ENCODE measurements at places on chromosomes 16 and 17.

DNA sequence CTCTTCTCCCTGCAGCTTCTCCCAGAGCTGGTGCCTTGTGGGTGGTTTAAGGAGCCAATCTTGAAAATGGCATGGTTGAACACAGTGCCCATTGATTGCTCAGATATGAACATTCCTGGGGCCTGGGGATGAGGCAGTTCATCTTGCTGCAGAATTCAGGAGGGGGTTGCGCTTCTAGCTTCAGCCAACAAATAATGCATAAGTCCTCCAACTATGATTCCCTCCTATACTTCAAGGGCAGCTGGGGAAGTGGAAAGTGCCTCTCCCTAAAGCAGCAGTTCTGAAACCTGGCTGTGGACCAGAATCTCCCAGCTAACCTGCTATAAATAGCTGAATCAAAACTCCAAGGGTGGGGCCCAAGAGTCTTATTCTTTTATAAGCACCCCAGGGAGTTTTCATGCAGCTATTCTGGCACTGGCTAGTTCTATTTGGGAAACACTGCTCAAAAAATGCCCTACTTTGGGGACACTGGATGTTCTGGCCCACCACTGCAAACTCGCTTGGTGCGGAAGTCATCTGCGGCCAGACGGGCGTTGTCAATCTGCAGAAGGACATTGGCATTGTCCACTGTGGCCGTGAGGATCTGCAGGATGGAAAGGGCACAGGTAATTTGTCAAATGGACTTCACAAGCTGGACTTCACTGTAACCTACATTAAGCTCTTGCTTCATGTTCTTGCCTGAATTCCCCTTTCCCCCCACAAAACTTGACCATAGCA is 130.3 kb downstream of the CCDC144A start:
- no peak for DNase-seq

DNA sequence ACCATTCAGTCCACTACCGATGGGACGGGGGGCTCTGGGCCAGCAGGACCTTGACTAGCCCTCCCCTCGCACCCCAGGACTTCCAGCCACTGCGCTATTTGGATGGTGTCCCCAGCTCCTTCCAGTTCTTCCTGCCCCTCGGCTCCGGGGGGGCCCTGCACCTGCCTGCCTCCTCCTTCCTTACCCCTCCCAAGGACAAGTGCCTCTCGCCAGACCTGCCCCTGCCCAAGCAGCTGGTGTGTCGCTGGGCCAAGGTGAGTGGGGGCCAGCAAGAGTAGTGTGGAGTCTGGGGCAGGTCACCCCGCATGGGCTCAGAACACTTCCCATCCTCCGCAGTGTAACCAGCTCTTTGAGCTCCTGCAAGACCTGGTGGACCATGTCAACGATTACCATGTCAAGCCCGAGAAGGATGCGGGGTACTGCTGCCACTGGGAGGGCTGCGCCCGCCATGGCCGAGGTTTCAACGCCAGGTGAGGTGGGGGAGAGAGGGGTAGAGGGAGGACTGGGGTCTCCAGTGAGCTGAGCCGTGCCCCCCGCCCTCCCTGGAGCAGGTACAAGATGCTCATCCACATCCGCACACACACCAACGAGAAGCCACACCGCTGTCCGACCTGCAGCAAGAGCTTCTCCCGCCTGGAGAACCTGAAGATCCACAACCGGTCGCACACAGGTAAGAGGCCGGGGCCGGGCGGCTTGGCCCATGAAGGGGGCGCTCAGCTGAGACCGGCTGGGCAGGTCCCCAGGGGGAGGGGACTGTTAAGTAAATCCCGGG is 16.2 kb downstream of the PAM16 start:
- DNase-seq = no peak

GRCh38 chr16:30775392-30776188 is 11.4 kb downstream of the ZNF629 start:
- peak; percentile 60 for DNase-seq

DNA sequence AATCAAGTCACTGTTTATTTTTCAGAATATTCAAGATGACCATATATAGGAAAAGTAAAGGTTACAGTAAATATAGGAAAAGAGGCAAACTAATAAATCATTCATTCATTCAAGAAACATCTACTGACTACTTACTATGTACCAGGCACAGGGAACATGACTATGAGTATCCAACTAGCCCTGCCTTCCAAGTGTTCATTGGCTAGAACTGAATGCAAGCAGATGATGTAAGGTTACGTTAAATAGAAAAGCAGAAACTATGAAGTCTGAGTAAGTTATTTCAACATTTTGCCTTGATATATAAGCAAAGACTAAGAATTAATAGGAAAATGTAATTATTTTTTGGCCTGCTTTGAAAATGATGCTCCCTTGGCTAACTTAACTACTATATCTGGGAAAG is 36.7 kb downstream of the SPAG9 start:
- DNase-seq = no peak

DNA sequence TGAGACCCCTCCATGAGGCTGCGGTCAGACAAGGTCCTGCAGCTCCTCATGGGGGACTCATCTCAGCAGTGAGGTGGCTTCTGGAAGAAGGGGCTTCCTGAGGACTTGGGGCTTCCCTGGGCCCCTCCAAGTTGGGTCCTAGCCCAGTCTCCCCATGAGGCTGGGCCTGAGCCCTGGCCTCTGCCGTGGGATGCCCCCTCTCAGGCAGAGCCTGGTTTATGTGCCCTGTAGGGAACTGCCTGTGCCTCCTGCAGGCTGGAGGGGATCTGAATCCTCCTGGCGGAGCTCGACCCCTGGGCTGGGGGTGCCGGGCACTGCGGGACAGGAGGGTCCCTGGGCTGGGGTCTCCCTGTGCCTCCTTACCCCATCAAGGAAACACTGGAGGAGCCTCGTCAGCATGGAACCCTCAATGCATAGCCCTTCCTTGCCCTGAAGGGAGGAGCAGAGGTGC is 45.8 kb downstream of the TNFRSF13B start:
- no peak for DNase-seq

DNA sequence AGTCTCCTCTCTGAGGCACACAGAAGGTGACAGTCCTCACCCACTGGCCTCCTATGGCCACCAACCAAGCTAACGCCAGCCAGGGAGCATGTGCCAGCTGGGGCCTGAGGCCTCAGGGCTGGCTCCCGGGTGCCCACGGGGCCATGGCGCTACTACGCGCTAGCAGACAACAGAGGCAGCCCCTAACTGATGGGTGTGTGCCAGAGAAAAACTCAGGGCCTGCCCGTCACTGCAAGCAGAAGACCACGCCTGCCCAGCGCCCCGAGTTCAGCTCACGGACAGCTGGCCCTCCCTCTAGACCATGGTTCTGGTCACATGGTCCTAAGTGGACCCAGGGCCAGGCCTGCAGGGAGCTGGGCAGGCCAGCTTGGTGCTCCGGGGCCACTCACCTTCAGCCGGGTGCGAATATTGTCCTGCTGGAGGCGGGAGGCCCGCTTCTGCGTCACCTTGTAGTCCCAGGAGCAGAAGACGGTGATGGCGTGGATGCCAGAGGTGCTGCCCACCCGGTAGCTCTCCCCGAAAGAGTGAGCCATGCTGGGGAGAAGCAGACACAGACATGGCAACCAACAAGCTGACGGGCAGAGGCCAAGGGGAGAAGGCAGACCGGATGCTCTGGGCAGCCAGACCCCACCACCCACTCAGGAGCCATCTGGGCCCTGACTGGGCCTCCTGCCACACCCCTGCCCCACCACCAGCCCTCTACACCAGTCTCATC is 6.2 kb downstream of the TMC6 start:
- DNase-seq = no peak

GRCh38 chr17:1398931-1399678 is 917 bp downstream of the YWHAE start:
- DNase-seq = no peak

DNA sequence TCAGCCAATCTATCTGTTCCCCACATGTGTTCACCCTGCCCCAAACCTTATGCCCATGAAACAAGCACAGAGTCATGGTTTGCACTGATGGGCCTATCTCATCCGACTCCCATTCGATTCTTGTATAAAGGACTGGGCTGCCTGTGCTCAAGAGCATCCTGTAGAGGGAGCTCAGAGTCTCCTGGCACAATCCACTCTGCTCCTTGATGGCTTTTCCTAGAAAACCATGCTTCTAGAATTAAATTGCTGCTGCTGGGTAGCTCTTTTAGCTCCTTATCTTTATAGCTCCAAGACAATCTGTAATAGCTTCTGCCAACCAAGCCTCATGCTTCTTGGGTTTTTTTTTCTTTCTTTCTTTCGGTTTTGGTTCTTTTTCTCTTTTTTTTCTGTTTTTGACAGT is 9.7 kb downstream of the ZNF19 start:
- no peak for DNase-seq

DNA sequence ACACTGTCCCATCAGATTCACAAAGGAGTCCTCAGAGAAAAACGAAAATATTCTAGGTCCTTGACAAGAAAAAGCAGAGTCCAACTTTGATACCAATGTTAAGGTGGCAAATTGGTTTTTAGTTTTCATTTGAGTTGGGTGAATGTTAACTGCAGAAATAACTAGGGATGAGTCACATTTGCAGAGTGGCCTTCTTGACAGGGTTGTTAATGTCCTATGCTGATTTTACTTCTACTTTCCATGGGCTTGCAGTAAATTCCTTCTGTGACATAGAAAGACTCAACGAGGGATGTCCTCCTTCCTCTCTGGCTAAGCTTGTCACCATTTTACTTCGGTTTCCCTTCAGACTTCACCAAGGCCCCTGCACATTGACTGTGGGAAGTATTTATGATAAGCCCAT is 47.2 kb upstream of the ICAM2 start:
- DNase-seq = no peak

GRCh38 chr17:50631908-50632571 is 2.6 kb upstream of the ABCC3 start:
- no peak for DNase-seq

DNA sequence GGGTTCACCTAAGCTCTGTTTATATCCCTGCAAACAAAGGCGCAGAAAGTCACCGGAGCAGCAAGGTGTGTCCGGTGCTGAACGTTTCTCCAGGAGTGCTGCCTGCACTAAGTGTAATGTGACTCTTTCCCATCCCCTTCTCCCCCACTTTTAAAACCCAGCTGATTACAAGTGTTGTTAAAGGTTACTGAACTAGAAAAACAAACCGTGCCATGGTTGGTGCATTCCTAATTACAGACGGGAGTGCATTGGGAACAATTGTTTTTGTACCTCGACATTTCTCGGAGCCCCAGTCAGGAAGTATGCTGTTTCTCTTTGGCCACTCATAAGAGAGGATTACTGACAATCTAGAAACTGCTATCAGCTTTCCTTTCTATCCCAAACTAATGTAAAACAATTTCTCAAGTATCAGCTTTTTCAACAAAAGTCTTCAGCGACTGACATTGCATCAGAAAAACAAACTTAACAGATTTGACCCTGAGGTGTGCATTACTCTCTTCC is 441.0 kb upstream of the SALL1 start:
- peak; percentile 85 for DNase-seq

- DNase-seq = no peak
Measured at GRCh38 chr16:64153718-64154117, 968.1 kb downstream of the CDH11 start.

GRCh38 chr16:64162613-64163375 is 959.1 kb downstream of the CDH11 start:
- DNase-seq = no peak

DNA sequence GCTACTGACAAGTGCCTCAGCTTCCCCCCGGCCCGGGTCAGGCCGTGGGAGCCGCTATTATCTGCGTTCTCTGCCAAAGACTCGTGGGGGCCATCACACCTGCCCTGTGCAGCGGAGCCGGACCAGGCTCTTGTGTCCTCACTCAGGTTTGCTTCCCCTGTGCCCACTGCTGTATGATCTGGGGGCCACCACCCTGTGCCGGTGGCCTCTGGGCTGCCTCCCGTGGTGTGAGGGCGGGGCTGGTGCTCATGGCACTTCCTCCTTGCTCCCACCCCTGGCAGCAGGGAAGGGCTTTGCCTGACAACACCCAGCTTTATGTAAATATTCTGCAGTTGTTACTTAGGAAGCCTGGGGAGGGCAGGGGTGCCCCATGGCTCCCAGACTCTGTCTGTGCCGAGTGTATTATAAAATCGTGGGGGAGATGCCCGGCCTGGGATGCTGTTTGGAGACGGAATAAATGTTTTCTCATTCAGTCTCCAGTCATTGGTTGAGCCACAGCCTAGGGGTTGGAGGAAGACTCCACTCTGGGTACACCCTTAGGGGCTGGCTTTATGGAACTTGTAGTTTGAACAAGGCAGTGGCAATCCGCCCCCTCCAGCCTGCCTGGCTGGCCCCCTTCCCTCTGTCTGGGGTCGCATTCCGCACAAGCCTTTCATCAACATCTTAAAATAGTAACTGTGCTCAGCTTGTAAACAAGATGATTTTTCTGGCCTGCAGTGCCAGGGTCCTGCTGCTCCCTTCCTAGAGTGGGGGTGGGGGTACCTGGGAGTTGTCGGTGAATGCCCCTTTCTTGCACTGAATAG is 4.1 kb downstream of the SYNGR2 start:
- DNase-seq = no peak

- no peak for DNase-seq
Measured at GRCh38 chr16:50547340-50548124, 664 bp upstream of the NKD1 start.

DNA sequence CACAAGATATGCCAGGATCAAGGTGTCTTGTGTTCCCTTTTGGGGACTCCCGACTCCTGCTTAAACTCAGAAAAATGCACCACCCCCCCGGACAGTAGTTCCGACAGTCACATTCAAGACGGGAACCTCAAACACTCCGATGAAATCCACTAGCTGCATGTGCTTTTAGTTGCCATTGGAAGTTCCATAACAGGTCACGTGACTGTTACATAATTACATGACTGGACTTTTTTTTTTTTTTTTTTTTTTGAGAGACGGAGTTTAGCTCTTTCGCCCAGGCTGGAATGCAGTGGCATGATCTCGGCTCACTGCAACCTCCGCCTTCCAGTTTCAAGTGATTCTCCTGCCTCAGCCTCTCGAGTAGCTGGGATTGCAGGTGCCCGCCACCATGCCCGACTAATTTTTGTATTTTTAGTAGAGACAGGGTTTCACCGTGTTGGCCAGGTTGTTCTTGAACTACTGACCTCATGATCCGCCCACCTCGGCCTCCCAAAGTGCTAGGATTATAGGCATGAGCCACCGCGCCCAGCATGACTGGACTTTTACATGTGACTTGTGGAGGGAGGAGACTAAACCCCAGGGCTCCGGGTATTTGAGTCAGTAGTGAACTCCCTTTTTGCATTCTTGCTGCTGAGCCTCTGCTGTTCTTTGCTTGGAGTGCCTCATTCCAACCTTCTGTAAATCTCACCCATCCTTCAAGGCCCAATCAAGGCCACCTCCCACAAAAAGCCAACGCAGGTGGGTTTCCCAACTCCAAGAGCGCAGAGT is 1.6 kb downstream of the SIRT7 start:
- DNase-seq = no peak

- DNase-seq = no peak
Measured at GRCh38 chr16:57366544-57367040, 5.7 kb upstream of the CX3CL1 start.

Measured in NCI-H2107 (cell line).